ENCODE measurements at places on chromosomes 1 and 21. TPM values are rescaled to one million over a fixed set of nuclear protein-coding genes. Genes with fewer than 3 reads are reported as not detected.

RAB25 gene
- total RNA-seq: not detected

SELP gene
- not detected for total RNA-seq

TPTE gene
- not detected for total RNA-seq

HES4 gene
- 1.4 TPM for total RNA-seq

MROH9 gene
- total RNA-seq: not detected

DMRTA2 gene
- total RNA-seq: not detected

RNASEL gene
- 6.4 TPM for total RNA-seq

TRAF3IP3 gene
- total RNA-seq: not detected

KCNK1 gene
- total RNA-seq: 0.90 TPM

KIF2C gene
- total RNA-seq: 45.0 TPM

CD53 gene
- total RNA-seq: not detected

AADACL3 gene
- total RNA-seq: not detected

WRAP73 gene
- 9.2 TPM for total RNA-seq

STPG1 gene
- 3.6 TPM for total RNA-seq

TNFRSF9 gene
- 0.72 TPM for total RNA-seq

ZSCAN20 gene
- total RNA-seq: 11.1 TPM
